Activated CD4-positive, CD25-positive, alpha-beta regulatory T cell (primary cell): ENCODE measurements at places on chromosomes 5 and 9.

DNA sequence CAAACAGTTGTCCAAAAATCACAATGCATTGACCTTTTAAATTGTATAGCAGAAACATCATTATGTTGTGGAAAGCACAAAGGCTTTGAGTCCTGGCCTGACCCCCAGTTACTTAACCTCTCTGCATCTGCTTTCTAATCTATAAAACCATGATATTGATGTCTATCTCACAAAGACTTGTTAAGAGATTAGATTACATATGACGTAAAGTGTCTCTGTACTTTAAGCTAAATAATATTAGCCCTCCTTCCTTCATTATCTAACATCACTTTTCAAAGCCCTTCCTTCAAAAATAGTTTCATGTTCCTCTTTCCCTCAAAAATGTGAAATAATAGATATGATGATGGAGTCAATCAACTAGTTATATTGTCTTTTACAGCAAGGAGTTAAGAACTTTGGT is 3.4 kb downstream of the ADAMTS6 start:
- DNase-seq = no peak

- no peak for DNase-seq
These were observed 207.2 kb upstream of the DAPK1 start for GRCh38 chr9:87290241-87291052.

DNA sequence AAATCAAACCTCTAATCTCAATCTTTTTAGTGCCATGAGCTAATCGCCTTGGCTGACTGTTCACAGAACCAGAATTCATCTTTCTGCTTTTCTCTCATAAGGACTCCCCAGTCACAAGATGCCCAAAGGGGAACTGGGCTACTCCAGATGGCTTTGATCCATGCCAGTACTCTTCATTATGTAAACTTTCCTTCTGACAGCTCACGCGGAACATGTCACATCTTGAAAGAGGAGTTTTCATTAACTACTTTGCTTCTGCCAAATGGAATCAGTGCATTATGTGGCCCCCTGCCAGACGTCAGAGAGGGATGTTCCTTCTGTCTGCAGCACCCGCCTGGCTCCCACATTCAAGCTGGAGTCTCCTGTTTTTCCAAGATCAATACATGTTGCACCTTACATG is 142.1 kb upstream of the NMUR2 start:
- DNase-seq = no peak

DNA sequence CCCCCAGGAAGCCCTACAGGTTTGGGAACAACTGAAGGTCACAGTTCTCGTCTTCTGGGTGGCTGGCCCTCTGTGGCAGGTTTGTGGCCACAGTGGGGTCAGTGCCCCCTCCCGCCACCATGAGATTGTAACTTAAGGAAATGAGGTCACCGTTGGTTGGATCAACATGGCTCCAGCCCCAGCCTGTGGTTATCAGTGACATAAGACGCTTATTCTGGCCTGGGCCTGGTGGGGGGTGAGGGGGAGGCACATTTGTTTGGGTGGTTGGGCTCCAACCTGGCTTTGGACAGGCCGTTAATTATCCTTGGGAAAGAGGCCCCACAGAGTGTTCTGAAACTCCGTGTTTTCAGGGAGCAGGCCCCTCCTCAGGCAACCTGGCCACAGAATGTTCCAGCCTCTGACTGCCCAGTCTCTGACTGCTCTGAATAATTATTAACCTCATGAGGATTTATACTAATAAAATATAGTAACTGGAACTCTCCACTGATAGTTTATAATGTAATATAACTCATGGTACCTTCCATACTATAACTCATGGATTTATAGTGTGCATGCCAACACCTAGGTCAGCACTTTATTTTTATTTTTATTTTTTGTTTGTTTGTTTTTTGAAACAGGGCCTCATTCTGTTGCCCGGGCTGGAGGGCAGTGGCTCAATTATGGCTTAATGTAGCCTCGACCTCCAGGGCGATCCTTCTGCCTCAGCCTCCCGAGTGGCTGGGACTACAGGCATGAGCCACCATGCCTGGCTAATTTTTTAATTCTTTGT is 58.0 kb upstream of the RPL26L1 start:
- DNase-seq = no peak

- no peak for DNase-seq
These were observed 463.7 kb downstream of the CYLC2 start for GRCh38 chr9:103458826-103459225.
